PC-9 (cell line): ENCODE measurements at places on chromosomes 3 and 15. TPM values are rescaled to one million over a fixed set of nuclear protein-coding genes. Genes with fewer than 3 reads are reported as not detected.
A peak's percentile ranks its signal among the peaks of the same experiment; 100 is the strongest.

Gene EOMES
- not detected in 2 replicates for total RNA-seq

- no peak for DNase-seq
- no peak overlapping the region for H3K4me3 ChIP-seq
- peaks cover 28% of the 10 kb centered on the region for H3K27me3 ChIP-seq
- H3K27ac ChIP-seq = no peak overlapping the region
- no peaks in the 10 kb centered on the region for H3K36me3 ChIP-seq
Observed at GRCh38 chr15:52857471-52857870, 67.3 kb upstream of the ONECUT1 start.

DNA sequence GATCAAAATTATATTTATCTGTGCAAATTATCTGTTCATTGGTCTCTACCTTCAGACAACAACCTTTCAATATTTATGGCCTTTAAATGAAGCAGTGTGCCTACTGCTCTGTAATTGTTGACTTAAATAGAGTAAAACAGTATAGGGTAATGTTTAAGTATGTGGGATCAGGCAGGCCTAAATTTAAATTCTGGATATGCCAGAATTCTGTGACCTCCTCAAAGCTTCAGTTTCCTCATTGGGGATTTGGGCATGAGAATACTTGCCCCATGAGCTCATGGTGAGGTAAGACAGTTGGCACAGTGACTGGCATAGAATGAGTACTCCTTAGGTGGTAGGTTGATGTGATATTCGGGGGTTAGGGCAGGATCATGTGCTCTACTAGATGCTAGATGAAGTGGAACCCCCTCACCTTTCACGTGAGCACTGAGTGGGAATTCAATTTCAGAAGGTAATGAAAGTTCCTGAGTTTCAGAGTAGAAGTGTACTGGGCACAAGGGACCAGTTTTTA, 14.9 kb downstream of the ARL8B start:
- no peaks in the 10 kb centered on the region for H3K36me3 ChIP-seq
- H3K4me1 ChIP-seq = no peaks in the 10 kb centered on the region
- no peak for DNase-seq
- no peak overlapping the region for H3K27ac ChIP-seq

- no peak for DNase-seq
- no peaks in the 10 kb centered on the region for H3K4me1 ChIP-seq
- no peak overlapping the region for H3K27ac ChIP-seq
- no peaks in the 10 kb centered on the region for H3K27me3 ChIP-seq
Observed at GRCh38 chr15:54482251-54482650, 504.0 kb downstream of the UNC13C start.

Gene LNP1
- total RNA-seq = 4.8 TPM in 2 replicates

Gene COL6A5
- total RNA-seq = not detected in 2 replicates

Gene CCDC191
- 11.0 and 13.2 TPM in 2 replicates for total RNA-seq

GRCh38 chr15:96334017-96334704, 3.7 kb downstream of the NR2F2 start:
- H3K4me3 ChIP-seq = peak overlapping the region; percentile 90
- H3K4me1 ChIP-seq = peaks cover 58% of the 10 kb centered on the region
- DNase-seq = no peak
- no peak overlapping the region for H3K27ac ChIP-seq
- no peaks in the 10 kb centered on the region for H3K27me3 ChIP-seq

- H3K36me3 ChIP-seq = no peaks in the 10 kb centered on the region
- H3K27me3 ChIP-seq = no peaks in the 10 kb centered on the region
Observed at GRCh38 chr3:168117853-168118313, 22.2 kb upstream of the GOLIM4 start.

- DNase-seq = no peak
- H3K4me3 ChIP-seq = no peak overlapping the region
- no peaks in the 10 kb centered on the region for H3K36me3 ChIP-seq
- no peaks in the 10 kb centered on the region for H3K4me1 ChIP-seq
- no peaks in the 10 kb centered on the region for H3K27me3 ChIP-seq
Observed at GRCh38 chr3:35849963-35850362, 210.6 kb downstream of the ARPP21 start.

- no peak overlapping the region for H3K4me3 ChIP-seq
- H3K4me1 ChIP-seq = no peaks in the 10 kb centered on the region
- H3K36me3 ChIP-seq = no peaks in the 10 kb centered on the region
- H3K27ac ChIP-seq = no peak overlapping the region
Observed at GRCh38 chr3:149726716-149727407, 25.4 kb downstream of the COMMD2 start.

- H3K4me1 ChIP-seq = peaks cover 6% of the 10 kb centered on the region
- H3K36me3 ChIP-seq = peaks cover 18% of the 10 kb centered on the region
- H3K27ac ChIP-seq = no peak overlapping the region
- no peak overlapping the region for H3K4me3 ChIP-seq
Observed at GRCh38 chr3:51397392-51397791, 6.3 kb downstream of the RBM15B start.

GRCh38 chr3:127226946-127227842, 34.3 kb downstream of the PRR23E start:
- no peak for DNase-seq
- H3K4me1 ChIP-seq = no peaks in the 10 kb centered on the region
- H3K27ac ChIP-seq = no peak overlapping the region
- H3K27me3 ChIP-seq = no peaks in the 10 kb centered on the region
- no peak overlapping the region for H3K4me3 ChIP-seq

DNA sequence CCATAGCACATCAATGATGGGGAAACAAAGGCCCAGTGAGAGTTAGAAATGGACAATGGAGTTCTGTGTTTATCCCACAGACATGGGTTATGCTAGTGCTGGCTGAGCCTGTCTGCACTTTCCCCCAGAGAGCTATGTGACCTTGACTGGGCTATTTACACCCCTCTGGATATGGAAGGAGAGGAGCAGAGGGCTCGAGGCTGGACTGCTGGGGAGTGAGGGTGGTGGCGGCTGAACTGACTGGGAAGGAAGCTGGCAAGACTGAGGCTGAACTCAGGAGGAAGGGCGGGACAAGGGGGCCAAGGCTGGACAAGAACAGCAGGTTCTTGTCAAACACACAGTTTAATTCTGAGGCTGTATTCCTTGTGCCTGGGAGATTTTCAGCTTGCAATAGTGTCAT, 10.8 kb upstream of the INSYN1 start:
- H3K4me3 ChIP-seq = no peak overlapping the region
- H3K4me1 ChIP-seq = no peaks in the 10 kb centered on the region
- H3K36me3 ChIP-seq = no peaks in the 10 kb centered on the region
- H3K27me3 ChIP-seq = peaks cover 79% of the 10 kb centered on the region
- H3K27ac ChIP-seq = no peak overlapping the region

DNA sequence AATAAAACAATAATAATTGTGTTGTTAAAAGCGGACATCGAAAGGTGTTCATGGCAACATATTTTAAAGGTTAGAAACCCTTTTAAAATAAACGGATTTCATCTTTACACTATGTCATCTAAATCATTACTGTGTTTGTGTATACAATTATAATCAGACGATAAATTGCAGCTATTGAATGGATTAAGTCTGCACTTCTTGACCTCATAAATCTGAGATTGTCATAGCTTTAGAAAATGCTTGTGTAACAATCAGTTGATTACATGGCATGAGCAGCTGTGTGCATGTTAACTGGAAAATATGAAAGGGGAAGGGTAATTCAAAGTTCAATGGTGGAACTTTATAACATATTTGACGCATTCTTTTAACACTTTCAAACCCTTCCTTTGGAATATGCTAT, 152.4 kb upstream of the MDFIC2 start:
- H3K27me3 ChIP-seq = peaks cover 7% of the 10 kb centered on the region
- H3K4me3 ChIP-seq = no peak overlapping the region
- H3K4me1 ChIP-seq = no peaks in the 10 kb centered on the region
- no peak for DNase-seq
- H3K27ac ChIP-seq = no peak overlapping the region

DNA sequence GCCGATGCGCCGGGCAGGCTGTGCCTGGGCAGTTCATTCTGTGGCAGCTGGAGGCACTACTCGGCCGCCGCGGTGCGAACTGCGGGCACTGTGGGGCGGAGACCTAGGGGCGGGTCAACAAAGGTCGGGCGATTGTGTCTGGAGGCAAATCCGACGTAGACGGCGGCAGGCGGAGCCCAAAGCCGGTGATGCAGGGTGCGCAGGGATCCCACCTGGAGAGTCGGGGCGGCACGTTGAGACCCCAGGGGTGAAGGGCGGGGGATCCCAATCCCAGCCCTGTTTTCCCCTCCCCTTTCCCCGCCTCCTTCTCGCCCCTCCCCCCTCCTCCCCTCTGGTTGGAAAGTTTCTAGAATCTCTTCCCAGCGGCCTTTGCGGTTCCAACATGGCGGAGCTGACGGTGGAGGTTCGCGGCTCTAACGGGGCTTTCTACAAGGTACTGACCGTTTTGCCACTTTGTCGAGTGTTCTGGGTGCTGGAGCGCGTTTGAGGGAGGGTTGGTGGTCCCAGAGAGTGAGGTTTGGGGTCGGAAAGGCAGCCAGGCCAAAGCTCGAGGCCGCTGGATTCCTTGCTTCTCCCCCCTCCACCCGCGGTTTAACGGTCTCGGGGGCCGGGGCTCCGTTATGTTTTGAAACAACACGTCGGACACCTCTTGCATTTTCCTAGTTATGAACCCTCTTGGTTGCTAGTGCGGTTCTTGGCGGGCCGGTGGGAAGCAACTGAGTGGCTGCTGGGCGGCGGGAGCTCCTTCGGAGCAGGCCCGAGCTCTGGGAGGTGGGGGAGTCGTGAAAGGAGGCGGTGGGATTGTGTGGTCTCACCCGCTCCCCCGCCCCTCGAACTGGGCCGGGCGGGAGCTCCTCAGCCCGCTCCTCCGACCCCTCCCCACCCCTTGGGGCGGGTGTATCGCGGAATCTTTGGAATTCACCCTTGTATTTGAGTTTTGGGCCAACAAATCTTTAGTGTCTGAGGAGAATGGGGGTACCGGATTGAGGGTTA, at the start of gene FXR1:
TSS of gene FXR1 (plus strand) at position 367 of the 993 bp plus-strand sequence. CDS start at position 383, 16 bp downstream.
- peak within 1 kb of the TSS; percentile 63 for H3K4me3 ChIP-seq
- no peaks in the 10 kb centered on the region for H3K27me3 ChIP-seq
- peak within 1 kb of the TSS; percentile 64 for H3K27ac ChIP-seq

Gene BCHE
- not detected in 2 replicates for total RNA-seq

Gene ROBO2
- 0.23 and 0.39 TPM in 2 replicates for total RNA-seq

Gene ALPK3
- 4.6 and 8.1 TPM in 2 replicates for total RNA-seq

Gene PIGZ
- total RNA-seq = 2.1 and 5.6 TPM in 2 replicates

Gene GP9
- total RNA-seq = not detected in 2 replicates

Gene ANKRD63
- not detected in 2 replicates for total RNA-seq

DNA sequence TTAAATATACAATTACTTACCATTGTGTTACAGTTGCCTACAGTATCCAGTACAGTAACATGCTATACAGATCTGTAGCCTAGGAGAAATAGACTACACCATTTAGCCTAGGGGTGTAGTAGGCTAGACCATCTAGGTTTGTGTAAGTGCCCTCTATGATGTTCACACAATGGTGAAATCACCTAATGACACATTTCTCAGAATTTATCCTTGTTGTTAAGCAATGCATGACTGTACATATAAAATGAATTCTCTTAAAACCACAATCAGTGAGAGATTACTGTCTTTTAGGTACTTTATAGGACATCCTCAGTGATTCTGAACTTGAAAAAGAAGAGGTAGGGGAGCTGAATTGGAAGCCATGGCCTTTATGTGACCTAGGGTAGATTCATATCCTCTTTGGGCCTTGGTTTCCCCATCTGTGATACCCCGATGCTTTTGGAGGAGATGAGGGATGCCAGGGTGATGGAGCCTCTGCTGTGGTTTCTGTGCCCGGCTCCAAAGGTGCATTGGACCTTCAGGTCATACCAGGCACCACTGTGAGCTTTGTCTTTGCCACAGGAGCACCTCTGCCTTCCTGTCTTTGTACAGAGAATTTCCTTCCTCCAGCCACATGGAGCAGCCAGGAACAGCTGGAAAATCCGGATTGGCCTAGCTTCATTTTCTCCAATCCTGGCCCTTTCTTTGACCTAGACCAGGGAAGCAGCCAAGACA, 51.9 kb upstream of the FLNB start:
- DNase-seq = no peak
- H3K36me3 ChIP-seq = no peaks in the 10 kb centered on the region
- no peaks in the 10 kb centered on the region for H3K27me3 ChIP-seq
- H3K4me3 ChIP-seq = no peak overlapping the region

Gene FANCD2OS
- total RNA-seq = not detected in 2 replicates

Gene MPI
- total RNA-seq = 22.5 and 23.0 TPM in 2 replicates

Gene MYRIP
- total RNA-seq = not detected in 2 replicates

DNA sequence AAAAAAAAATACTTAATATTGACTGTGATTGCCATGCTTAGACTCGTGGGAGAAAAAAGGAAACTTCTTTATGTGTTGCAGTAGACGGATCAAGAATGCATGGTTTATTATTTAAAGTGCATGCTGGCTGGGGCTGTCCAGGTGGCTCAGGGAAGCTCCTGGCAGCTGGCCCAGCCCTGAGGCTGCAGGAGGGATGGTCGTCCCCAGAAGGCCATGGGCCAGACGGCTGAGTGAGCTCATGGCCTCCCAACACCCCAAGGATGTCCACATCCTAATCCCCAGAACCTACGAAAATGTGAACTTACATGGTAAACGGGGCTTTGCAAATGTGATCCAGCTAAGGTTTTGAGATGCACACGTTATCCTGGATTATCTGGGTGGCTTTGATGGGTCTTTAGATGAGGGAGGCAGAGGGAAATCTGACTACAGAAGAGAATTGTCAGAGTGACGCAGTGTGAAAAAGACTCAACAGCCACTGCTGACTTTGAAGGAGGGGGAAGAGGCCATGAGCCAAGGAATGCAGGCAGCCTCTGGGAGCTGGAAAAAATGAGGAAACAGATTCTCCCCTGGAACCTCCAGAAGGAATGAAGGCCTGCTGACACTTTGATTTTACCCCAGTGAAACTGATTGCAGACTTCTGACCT, 29.8 kb downstream of the ADAMTS17 start:
- H3K27ac ChIP-seq = no peak overlapping the region
- no peaks in the 10 kb centered on the region for H3K36me3 ChIP-seq
- no peak overlapping the region for H3K4me3 ChIP-seq
- no peak for DNase-seq
- no peaks in the 10 kb centered on the region for H3K4me1 ChIP-seq

DNA sequence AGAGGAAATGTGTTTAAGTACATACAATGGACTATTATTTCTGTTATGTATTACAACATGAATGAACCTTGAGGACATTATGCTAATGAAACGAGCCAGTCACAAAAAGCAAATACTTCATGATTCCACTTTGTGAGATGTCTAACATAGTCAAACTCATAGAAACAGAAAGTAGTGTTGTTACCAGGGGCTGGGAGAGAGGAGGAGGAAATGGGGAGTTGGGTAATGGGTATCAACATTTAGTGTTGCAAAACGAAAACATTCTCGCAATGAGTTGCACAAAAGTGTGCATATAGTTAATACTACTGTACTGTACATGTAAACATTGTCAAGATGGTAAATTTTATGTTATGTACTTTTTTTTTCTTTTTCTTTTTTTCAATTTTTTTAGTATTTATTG, 194.3 kb downstream of the IL5RA start:
- H3K36me3 ChIP-seq = no peaks in the 10 kb centered on the region
- DNase-seq = no peak
- no peaks in the 10 kb centered on the region for H3K4me1 ChIP-seq

Gene OR5H1
- total RNA-seq = not detected in 2 replicates

Gene P2RY13
- total RNA-seq = not detected in 2 replicates

Gene SLC28A2
- not detected in 2 replicates for total RNA-seq
